ENCODE measurements at places on chromosomes 11 and 22. TPM values are rescaled to one million over a fixed set of nuclear protein-coding genes. Genes with fewer than 3 reads are reported as not detected.

KLHDC7B gene
- 0.04 TPM for polyA plus RNA-seq

- H3K27me3 ChIP-seq = no peaks in the 10 kb centered on the region
- no peak overlapping the region for H3K27ac ChIP-seq
- no peaks in the 10 kb centered on the region for H3K4me1 ChIP-seq
- H3K4me3 ChIP-seq = no peak overlapping the region
- no peaks in the 10 kb centered on the region for H3K36me3 ChIP-seq
Measured at GRCh38 chr11:17294033-17294432, 17.5 kb downstream of the NUCB2 start.

DNA sequence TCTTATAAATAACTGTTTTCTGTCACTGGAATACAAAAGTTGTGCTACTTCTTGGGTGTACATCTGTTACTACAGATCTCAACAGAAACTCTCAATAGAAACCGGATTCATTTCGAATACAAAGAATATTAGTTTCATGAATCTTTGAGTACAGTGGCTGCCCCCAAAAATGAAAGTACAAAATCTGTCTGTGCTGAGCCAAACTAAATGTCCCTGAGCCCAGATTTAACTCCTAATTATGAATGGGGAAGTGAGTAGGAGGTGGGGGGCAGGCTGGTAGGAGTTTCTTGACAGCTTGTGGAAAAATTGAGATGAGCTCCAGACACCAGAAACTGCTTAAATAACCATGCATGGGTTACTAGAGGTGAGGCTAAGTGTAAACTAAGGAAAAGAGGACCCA, 41.6 kb downstream of the PITPNB start:
- no peak for DNase-seq
- peaks cover 17% of the 10 kb centered on the region for H3K4me1 ChIP-seq
- no peaks in the 10 kb centered on the region for H3K27me3 ChIP-seq

MN1 gene
- 7.7 TPM for polyA plus RNA-seq

Measured in ovary (tissue), 10 donors.